ENCODE measurements at places on chromosomes 1 and 21. TPM values are rescaled to one million over a fixed set of nuclear protein-coding genes. Genes with fewer than 3 reads are reported as not detected.

Gene GLMP
- 12.8 TPM for polyA plus RNA-seq

DNA sequence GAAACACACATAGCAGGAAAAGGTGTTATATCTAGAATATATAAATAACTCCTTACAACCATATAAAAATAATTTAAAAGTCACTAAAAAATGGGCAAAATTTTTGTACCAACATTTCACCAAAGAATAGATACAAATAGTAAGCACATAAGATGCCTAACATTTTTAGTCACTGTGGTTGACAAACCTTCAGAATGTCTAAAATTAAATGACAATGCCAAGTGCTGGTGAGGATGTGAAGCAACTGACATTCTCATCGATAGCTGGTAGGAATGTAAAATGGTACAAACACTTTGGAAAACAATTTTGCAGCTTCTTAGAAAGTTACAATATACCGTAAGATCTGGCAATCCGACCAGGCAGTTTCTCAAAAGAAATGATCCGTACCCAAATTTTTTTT, 14.4 kb upstream of the TOMM20 start:
- no peak for DNase-seq

- DNase-seq, result no peak
Observed at GRCh38 chr1:162067466-162067865, 2.0 kb upstream of the NOS1AP start.

DNA sequence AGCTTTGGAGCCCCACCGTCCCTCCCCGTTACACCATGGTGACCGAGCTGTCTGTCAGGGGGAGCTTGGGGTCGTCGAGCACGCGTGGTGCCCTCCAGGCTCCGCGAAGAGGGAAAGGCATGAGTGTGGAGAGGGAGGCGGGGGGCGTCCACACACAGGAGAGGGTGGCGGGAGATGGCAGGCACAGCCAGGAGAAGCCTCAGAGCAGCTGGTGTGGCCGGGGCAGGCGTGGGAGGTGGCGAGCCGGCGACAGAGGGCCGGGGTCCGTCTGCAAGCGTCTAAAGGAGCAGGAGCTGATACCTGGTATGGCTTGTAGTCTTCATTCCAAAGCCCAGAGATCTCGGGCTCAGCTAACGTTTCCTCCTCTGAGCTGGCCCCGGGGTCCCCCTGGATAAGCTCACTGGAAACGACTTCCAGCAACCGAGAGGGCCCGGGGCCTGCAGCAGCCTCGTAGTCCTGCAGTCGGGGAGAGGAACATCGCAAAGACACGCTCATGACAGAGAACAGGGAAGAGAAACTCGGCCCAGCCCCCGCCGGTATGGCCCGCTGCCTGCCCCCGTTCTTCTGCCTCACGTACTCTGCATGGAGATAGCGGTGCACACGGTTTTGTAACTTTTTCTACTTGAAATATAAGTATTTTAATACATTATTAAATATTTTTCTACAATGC, 37.4 kb downstream of the CFAP74 start:
- DNase-seq, result peak; percentile 7

Gene C1orf105
- 9.6 TPM for polyA plus RNA-seq

- no peak for DNase-seq
Observed at GRCh38 chr1:104403883-104404282, 654.2 kb downstream of the AMY1C start.

DNA sequence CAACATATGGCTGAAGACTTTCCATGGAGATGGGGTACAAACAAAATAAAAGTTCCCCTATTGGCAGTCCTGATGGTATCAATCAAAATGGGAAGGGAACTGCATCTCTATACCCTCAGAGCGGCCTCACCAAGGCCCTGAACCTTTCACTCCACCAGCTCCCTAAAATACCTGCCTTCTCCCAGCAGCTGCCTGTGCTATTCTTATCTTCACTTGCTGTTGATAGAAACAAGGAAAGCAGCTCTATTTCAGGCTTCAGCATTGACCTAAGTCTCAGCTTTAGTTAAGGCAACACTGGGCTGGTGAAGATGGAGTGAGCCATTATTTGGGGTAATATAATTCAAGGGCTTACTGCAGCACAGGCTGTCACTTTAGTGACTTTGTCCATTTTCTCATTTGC, 21.7 kb upstream of the PIGC start:
- no peak for DNase-seq

GRCh38 chr1:170903961-170904360, 31.4 kb upstream of the MROH9 start:
- no peak for DNase-seq

Gene TRAF3IP3
- polyA plus RNA-seq, result 0.34 TPM

DNA sequence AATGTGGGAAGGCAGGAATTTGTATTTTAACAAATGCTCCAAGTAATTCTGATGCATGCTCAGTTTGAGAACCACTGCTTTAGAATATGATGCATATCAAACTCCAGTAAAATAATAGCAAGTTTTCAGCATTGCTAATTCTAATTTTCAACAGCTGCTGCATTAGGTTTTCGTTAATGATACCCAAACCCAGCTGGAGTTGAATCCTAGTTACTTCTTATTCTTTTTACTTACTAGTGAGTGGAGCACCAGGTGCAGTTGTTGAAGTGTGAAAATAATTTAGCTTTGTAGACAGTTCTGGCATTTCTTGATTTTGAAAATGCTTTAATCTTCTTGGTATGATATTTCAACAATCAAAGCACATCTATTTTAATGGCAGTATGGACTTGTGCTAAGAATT, 138.5 kb downstream of the HS2ST1 start:
- no peak for DNase-seq

- no peak for DNase-seq
Observed at GRCh38 chr1:39852876-39853275, 30.4 kb downstream of the TRIT1 start.

Measured in heart left ventricle (tissue), 16 donors.